AG09309 (cell line): ENCODE measurements at places on chromosomes 5 and 9.

DNA sequence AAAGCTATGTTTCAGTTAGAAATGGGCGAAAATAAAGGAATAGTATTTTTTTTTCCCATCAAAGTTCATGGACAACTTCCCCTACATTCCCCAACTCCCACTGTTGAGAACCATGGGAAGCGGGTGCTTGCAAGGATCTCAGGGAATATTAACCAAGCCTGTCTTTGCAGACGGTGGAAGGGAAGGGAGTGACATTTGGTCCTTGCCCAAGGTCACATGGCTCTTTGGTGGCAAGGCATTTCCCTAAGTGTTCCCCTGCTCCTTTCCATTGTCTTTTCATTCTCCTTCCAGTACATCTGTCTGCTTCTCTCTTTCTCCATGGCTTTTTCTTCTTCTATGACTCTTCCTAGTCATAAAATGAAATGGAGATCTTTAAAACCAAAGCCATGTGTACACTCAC is 19.0 kb downstream of the C9orf57 start:
- no peak for DNase-seq

GRCh38 chr5:52895572-52896413 is 93.4 kb upstream of the ITGA2 start:
- DNase-seq: no peak

GRCh38 chr9:115629879-115630840 is 512.2 kb upstream of the TNC start:
- DNase-seq: no peak

GRCh38 chr9:95834281-95834907 is 41.1 kb upstream of the ERCC6L2 start:
- no peak for DNase-seq

- DNase-seq: no peak
Observed at GRCh38 chr5:137501846-137502406, 2.8 kb upstream of the SPOCK1 start.

DNA sequence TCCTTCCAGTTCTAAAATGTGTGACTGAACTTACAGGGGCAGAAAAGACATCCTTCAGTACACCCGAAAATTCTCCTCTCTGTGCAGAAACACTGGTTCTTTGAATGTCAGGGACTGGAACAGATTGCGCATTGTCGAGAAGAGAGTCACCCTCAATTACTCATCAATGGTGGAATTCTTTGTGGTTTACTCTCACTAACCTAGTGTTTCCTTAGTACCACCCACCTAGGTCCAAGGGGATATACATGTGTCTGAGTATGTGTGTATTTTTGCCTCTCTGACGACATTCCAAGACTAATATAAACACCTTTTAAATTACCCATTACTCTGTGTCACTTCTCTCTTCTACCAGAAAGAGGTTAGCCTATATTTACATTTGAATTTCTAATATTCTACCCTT is 660.8 kb downstream of the TLE1 start:
- DNase-seq: peak; percentile 64

DNA sequence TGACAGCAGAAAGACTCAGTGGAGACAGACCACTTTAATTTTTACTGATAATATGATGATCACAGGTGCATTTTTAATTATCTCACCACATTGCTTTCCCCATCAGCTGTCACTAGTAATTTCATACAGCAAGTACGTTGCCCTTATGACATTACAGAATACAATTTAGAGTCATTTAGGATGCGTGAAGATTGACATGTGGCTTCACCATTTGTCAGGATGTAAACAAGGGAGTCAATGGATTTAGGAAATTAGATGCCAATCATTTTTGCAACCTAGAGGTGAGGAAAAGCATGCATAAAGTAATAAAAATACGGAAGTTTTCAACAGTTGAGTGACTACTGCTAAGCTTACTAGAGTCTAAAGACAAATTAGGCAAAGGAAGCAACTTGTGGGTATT is 1129.6 kb downstream of the PTPRD start:
- DNase-seq: no peak

DNA sequence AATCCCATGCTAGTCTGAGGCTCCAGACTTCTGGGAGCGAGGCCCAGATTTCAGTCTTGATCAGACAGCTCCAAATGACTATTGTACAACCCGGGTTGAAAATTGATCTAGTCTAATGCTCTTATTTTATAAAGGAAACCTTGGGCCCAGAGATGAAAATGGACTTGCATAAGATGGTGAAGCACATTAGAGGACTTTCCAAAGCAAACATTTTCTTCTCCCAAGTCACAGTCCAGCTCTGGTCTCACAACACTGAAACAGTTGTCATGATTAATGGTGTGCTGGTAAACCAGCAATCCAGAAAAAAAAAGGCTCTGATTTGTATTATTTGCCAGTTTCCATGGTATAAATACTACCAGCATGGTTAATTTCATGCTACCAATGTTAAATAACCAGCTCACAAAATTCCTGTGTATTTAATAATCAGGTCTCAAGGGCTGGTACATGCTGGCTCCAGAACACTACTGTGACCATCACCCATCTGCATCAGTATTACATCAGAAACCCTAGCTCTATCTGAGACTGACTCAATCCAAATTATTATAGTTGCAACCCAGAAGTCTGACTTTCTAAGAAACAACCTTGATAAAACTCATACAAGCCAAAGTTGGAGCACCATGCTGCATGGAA is 32.5 kb upstream of the ABLIM3 start:
- no peak for DNase-seq

- DNase-seq: no peak
Observed at GRCh38 chr5:67880511-67880805, 335.1 kb upstream of the PIK3R1 start.

DNA sequence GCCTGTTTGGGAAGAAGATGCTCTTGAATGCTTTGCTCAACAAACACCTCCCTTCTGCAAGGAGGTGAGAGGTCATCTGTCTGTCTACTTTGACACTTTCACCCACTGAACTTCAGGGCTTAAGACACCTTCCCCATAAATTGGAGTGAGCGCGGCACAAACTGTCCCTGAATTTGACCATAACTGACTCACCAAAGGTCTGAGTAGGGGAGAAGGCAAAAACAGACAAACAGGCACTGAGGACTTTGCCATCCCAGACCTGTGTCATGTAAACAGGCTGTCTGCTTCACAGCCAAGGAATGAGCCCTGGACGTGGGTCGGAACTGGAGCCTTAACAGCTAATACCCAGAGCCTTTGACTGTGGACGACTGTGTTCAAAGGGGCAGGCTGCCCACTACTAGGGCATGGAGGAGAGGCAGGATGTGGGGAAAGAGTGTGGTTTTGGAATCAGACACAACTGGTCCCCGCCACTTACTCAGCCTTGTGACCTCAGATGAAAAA is 320.9 kb upstream of the KLF4 start:
- no peak for DNase-seq

DNA sequence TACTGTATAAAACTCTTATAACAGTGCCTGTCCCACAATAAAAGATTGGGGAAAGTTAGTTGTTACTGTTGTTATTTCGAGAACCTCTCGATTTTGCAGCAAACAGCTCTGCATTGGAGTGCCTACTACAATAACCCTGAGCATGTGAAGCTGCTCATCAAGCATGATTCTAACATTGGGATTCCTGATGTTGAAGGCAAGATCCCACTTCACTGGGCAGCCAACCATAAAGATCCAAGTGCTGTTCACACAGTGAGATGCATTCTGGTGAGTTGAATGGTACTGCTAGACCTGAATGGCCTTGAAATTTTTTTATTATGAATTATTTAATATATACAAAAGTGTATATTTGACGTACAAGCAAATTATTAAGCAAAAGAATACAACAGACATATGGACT is 123.2 kb downstream of the TEX10 start:
- no peak for DNase-seq

DNA sequence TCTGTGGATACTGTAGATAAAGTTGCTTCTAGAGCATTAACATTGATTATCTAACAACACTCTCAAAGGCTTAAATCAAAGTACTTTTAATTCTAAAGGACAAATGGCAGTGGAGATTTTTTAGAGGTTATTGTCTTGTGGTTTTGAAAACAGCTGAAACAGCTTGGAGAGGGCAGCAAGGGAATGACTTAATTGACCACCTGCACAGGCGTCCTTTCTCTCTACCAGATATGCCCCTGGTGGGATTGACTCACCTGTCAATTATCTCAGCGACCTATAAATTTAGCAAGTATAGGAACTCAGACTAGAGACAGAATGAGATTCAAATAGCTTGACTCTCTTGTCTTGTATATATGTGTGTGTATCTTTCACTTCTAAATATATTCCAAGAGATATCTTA is 13.5 kb downstream of the ARL14EPL start:
- no peak for DNase-seq

DNA sequence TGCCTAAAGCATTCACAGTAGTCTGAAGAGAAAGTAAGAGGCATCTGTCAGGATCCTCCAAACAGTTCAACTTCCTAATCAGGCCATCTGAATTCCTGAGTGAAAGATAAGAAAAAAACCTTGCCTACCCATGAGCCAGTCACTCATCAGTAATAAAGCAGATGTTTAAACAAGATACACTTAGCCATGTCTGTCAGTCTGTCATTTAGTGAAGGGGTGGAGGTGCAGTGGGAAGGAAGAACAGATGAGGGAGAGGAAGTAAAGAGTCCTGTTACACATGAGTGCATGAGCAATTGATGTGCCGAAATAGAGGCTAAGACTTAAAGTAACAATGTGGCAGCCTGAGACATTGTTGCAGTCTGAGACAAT is 29.9 kb upstream of the DMRTA1 start:
- no peak for DNase-seq
